ENCODE measurements at places on chromosomes 3 and 15. TPM values are rescaled to one million over a fixed set of nuclear protein-coding genes. Genes with fewer than 3 reads are reported as not detected.
A peak's percentile ranks its signal among the peaks of the same experiment; 100 is the strongest.

DNA sequence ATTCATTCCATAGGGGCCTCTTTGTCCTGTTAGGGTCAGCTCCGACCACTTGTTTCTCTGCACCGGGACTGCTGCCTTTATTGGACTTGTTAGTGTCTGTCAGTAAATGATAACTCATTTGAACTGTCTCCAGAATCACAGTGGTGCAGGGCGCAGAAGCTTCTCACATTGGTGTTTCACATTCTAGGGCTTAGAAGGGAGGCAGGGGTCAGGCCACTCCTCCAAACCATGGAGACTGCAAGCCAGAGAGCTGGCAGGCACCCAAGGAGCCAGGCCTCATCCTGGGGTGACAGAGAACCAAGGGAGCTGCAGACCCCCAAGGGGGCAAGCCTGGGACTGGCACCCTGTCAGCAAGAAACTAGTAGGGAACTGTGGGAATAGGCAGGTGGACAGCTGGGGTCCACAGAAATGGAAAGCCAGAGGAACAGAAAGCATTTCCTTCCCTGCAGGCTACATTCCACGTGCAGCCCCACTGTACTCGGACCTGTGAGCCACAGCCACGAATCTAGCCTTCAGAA is 49.1 kb downstream of the CCNL1 start:
- peak; percentile 83 for DNase-seq

Gene POLQ
- 6.4 TPM for total RNA-seq

- peak; percentile 87 for DNase-seq
Measured at GRCh38 chr15:41557673-41558399, 1.2 kb upstream of the TYRO3 start.

Gene CCR3
- total RNA-seq: not detected

DNA sequence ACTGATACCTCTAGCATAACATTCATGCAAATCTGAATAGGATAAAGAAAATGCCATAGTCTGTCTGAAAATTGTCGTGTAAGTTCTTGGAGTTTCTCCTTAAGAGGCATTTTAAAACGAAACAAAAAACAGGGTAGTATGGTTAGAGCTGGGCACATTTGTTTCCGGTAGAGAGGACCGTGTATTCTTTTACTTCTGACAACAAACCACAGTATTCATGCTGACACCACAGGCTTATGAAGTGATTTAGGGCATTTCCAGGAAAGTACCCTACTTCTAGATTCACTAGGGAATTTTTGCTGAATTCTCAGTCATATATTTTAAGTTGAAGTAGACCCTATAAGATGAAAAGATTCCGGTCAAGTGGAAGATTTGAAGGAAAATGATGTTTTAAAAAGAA is 541.3 kb downstream of the UNC13C start:
- no peak for DNase-seq

DNA sequence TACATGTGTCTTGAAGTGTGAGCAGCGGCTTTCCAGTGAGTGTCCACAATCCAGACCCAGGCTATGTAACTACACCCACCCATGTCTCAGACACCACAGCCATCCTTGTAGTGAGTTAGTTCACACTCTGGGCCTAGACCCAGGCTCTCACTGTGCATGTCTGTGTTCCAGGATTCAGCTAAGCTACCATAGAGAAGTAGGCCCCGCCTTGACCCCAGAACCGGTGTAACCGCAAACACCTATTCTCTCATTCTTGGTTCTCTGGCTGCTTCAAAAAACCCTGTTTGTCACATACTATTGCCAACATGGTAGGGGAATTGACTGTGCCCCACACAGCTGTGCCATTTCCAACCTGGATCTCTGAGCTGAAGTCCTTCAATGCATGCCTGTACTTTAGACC is 560.6 kb downstream of the RSL24D1 start:
- no peak for DNase-seq

GRCh38 chr15:78265752-78266224 is 1.4 kb downstream of the DNAJA4 start:
- peak; percentile 53 for DNase-seq

GRCh38 chr3:139427283-139428060 is 38.0 kb upstream of the COPB2 start:
- peak; percentile 83 for DNase-seq

DNA sequence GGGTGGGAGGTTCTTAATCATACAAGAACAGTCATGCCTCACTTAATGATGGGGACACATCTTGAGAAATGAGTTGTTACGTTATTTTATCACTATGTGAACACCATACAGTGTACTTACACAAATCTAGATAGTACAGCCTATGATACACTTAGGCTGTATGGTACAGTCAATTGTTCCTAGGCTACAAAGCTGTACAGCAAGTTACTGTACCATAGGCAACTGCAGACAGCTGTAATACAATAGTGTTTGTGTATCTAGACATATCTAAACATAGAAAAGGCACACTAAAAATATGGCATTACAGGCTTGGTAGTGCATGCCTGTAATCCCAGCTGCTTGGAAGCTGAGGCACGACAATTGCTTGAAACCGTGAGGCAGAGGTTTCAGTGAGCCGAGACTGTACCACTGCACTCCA is 55.7 kb upstream of the PLXND1 start:
- DNase-seq: no peak

DNA sequence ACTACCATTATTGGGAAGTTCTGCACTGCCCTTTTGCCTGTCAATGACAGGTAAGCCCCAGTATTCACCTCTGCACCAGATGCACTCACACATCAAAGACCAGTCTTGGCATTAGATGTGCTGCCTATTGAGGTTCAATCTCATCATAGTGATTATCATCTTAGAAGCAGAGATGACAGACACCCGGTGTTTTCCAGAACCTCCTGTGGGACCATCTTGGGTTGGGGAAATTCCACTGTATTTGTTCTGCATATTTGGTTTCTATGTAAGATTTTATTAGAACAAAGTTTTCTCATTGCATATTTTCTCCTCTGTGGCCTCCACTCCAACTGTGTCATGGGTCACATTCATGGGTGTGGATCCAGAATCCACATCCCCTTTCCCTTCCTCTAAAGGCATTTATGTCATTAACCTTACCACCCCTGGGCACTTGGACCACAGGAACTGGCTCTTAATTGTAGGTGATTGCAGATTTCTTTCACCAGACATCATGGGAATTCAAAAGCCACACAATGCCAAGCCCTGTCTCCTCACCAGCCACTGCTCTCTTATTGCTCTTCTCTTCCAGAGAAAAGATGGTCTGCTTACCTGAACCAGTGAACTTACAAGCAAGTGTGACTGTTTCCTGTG is 31.2 kb downstream of the PLA1A start:
- DNase-seq: peak; percentile 16

- no peak for DNase-seq
Measured at GRCh38 chr3:177936721-177937120, 599.5 kb upstream of the KCNMB2 start.

Gene MAP1A
- total RNA-seq: 60.9 TPM

DNA sequence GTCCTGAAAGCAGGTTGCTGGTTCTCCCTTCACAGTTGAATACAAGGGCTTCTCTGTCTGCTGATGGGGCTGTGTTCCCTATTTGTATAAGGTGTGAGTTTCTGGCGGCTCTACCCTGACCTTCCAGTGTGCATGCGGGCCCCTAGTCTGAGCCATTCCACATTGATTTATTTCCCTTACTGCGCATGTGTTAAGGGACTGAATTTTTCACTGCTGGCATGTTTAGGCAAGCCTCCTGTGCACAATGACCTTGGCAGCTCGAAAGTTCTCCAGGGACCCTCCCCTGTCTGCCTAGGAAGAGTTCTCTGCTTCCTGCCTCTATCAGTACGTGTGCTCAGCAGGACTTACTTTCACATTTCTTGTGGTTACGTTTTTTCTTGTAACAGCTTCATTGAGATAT is 11.4 kb downstream of the TRAK1 start:
- no peak for DNase-seq

DNA sequence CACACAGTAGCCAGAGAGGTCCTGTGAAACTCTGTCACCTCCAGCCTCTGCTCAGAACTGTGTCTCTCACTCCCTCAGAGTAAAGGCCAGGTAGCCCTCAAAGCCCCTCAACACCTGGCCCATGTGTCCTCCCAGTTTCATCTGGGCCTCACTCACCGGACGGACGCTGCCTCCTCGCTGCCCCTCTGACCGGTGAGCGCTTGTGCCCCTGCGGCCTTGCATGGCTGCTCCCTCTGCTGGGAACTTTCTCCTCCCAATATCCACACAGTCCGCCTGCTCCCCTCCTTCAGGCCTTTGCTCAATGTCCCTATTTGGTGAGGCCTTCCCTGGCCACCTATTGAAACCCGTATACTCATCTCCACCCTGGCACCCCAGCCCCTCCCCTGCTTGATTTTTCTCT is 36.8 kb upstream of the TRH start:
- no peak for DNase-seq

DNA sequence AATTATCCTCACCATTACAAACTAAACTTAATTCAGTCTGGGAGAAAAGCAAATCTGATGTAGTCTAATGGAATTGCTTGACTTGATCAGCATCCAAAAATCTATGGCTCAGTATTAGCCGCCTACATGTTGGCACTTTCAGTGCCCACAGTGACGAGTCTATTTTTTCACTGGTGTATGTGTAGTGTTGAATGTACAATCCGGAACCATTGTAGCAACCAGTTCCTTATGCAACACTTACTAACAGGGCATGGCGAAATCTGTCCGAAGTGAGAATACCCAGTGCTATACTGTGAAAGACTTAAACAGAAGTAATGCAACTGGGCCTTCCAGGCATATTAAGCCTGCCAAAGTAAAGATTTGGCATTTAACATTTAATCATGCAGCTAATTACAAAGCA is 18.6 kb downstream of the LRRN1 start:
- DNase-seq: no peak

- no peak for DNase-seq
Measured at GRCh38 chr3:138407236-138407907, 27.0 kb upstream of the ESYT3 start.

Gene VIPR1
- not detected for total RNA-seq

GRCh38 chr3:172641291-172641690 is 69.6 kb downstream of the NCEH1 start:
- DNase-seq: no peak

DNA sequence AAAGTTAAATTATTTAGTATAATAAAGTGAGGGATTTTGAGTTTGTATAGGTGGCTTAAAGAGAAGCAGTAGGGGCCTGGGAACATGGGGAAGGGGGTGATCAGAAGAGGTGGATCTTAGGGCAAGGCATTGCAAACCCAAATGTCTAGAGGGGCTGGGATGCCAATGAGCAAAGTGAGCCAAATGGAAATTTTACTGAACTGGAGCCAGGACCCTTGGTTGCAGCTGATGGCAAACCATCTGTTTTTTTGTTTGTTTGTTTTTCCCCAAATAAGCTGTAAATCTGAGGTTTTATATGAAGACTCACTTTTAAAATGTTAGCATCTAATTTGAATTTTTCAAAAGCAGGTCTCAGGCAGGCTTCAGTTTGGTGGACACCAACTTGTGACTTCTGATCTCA is 14.8 kb upstream of the PARP14 start:
- DNase-seq: no peak

DNA sequence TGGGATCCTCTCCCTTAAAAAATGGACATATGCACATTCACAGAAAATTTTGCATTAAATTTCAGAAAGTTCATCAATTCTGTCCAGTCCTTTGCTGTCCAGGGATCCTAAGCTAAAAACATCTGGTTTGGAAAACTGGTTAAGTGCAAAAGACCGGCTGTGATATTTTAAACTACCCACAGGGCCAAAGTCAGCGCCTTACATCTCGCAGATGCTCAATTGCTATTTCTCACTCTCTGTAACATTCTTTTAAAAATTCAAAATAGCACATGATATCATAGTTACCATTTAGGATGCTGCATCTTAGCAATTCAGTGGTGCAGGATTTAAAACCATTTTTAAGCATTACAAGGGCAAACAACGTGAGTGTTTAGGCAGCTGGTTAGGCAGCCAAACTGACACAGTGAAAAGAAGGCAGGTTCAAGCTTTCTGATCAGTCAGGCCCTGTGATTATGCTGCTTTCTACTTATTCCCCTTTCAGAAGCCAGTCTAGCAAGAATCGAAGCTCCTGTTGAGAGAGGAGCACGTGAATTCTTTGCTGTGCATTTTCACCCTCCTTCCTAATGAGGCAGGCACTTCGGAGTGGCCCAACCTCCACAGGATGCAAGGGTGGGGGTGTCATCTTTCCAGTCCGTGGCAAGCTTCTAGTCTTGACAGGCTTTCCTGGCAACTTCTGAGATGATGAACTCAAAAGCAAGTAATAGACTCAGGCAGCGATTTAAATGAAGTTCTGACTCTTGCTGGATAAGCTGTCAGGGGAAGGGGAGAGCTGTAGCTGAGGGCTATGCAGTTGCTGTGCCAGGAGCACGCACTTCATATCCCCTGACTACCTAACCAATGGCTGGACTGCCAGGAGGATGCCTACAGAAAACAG is 8.8 kb downstream of the PRICKLE2 start:
- peak; percentile 58 for DNase-seq

DNA sequence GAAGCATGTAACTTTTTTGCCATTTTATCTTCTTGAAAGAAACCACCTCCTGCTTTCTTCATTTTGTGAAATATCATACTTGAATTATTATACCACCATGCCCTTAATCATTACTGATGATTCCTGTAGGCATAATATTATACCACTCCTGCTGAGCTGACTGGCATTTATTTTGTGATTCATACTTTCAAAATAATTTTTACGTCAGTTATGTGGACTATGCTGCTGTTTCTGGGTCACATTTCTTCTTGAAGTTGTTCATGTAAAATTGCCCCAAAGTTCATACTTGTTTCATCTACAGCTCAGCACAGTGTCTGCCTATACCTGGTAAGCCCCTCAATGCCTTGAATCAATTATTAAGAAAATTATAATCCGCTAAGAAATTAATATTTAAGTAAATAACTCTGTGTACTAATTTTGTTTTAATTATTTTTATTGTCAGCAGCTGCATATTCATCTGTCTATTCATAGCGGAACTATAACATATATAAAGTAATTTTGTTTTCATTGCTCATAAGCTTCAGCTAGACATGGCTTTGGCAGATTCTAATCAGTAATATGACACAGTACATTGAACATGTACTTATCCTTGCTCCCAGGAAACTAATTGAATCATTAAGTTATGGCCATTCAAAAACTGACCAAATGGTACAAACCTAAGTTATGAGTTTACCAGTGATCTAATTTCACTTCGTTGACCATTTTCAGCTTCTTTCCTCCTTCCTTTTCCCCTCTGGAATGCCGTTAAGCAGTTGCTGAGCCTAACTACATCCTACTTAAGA is 160.0 kb downstream of the NAALADL2 start:
- DNase-seq: no peak

Gene MINAR1
- total RNA-seq: 2.3 TPM

Gene TNFSF10
- total RNA-seq: 0.43 TPM

- DNase-seq: no peak
Measured at GRCh38 chr3:46091741-46092701, 64.7 kb upstream of the XCR1 start.
